ENCODE measurements at places on chromosomes 5 and 9.

- no peak for DNase-seq
Measured at GRCh38 chr9:116558035-116558434, 129.1 kb upstream of the TRIM32 start.

DNA sequence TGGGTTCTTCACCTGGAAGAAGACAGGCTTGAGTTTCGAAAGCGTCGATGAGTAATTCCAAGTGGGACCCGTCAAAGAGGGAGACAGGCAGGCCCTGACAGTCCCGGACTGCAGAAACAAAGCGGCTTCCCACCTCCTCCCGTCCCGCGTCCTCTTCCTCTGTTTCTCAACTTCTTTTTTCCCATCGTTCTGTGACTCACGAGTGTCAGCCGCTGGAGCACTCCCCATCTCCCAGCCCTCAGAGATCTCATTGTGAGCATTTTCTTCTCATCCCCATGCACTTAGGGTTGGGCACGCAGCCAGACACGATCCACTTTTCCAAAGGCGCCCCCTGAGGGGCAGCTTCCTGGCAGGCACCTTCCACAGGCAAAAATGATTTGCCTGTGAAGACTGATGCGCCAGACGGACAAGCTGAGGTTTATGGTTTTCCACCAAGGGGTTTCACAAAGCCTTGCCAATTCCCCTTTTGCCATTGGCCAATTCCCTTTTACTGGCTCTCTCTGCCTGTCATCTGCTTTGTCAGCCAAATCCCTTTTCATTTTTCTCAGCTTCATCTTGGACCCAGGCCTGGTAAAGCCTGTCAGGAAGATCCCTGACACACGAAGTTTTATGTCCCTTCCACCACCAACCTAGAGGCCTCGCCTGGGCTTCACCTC is 86.5 kb upstream of the ANKRD55 start:
- no peak for DNase-seq

GRCh38 chr5:52672459-52672858 is 115.3 kb upstream of the ITGA1 start:
- DNase-seq, result no peak

- DNase-seq, result no peak
Measured at GRCh38 chr5:16812911-16813310, 123.2 kb downstream of the MYO10 start.

- no peak for DNase-seq
Measured at GRCh38 chr9:112533660-112534059, 47.0 kb downstream of the KIAA1958 start.

DNA sequence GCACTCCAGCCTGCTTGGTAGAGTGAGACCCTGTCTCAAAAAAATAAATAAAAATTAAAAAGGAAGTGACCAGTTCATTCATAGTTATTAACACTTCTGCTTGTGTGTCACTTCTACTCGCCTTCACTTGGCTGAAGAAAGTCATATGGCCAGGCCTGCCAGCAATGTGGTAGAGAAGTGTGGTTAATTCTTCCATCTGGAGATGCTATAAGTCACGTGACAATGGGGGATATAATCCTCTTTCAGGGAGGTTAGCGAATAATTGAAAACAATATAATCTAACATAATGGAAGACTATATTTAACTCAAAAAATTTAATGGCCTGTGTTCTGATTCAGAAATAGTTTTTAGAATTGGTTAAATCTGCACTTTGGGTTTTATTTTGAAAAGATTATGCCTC is 305.6 kb downstream of the DOCK8 start:
- DNase-seq, result no peak

DNA sequence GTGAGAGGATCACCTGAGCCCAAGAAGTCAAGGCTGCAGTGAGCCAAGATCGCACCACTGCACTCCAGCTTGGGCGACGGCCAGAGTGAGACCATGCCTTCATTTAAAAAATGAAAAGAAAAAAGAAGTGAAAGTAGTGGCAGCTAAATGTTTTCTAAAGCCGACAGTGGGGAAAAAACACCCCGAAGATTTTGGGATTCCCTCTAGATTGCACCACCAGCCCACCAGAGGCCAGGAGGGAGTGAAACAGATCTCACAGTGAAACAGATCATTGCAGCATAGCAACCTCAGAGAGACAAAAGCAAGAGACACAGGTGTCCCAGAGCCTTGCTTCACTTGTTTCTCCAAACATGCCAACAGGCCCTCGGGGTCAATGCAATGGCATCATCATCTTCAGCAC is 156.8 kb downstream of the PAX5 start:
- no peak for DNase-seq

DNA sequence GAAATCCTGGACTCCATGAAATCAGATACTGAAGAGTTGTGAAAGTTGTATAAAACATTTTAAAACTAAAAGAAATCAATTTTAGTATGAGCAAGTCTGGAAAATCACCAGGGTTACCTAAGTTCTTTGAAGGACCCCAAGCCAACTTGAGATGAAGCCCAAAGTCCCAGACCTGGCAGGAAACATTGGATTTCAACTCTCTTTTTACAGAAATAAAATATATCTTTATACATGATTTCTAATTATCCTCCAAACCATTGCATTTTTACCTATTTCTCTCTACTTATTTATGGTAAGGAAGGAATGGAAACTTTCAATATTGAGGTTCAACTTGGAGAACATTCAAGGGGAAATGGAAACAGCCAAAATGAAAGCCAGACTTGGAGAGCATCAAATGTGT is 390.6 kb upstream of the C9orf72 start:
- no peak for DNase-seq

GRCh38 chr9:126461608-126462007 is 135.0 kb downstream of the MVB12B start:
- no peak for DNase-seq

DNA sequence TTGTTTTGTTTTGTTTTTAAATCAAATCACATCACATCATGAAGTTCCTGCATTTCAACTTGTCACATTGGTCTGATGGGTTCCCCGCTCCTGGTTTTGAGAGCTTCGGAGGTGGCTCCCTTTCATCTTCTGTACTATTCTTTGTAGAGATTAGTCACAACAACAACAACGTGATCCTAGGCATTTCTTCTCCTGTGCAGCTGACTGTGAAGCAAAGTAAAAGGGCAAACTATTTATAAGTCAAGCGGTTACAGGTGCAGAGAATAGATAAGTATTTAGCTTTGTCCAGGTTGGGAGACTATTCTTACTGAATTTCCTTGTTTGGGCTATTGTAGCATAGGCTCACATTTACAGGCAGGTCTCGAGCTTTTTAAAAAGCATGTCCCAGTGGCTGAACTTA is 197.7 kb upstream of the CDKN2B start:
- DNase-seq, result no peak
